ENCODE measurements at places on chromosomes 2 and 18. TPM values are rescaled to one million over a fixed set of nuclear protein-coding genes. Genes with fewer than 3 reads are reported as not detected.

DNA sequence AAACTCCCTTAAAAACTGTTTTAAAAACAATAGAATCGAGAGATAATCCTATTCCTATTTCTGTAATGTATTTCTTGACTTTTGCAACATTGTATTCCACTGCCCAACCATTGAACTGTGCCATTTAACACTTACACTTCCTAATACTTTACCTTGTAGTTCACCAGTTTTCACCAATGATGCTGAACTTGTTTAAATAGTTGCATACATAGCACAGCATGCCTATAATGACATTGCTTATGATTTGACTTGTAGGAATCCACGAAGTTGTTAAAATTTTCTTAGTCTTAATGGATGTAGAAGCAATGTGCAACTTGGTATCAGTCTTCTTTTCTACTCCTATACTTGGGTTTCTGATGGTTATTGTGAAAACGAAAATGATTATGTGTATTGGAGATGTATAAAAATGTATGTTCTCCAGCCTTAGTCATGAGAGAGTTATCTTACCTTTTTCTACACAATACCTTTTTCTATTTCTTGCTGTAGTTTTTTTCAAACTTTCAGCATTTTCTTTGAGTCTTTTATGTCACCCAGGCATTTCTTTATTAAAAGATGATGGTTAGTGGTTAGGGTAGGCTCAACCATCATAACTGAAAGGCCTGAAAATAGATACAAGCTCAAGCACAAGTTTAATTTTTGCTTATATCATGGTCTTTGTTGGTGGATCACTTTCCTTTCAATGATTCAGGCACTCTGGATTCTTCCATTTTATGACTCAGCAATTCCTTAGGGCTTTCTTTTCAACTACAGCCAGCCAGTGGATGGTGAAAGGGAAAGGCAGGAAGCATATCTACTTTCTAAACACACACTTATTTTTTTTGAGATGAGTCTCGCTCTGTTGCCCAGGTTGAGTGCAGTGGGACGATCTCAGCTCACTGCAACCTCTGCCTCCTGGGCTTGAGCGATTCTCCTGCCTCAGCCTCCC is 9.4 kb downstream of the GPD2 start:
- H3K27ac ChIP-seq = peak overlapping the region; percentile 6
- no peak overlapping the region for H3K4me3 ChIP-seq
- no peaks in the 10 kb centered on the region for H3K27me3 ChIP-seq

GRCh38 chr2:235088496-235088921 is 136.7 kb downstream of the SH3BP4 start:
- no peaks in the 10 kb centered on the region for H3K36me3 ChIP-seq
- H3K4me1 ChIP-seq = no peaks in the 10 kb centered on the region
- no peaks in the 10 kb centered on the region for H3K27me3 ChIP-seq
- DNase-seq = no peak
- H3K4me3 ChIP-seq = no peak overlapping the region
- no peak overlapping the region for H3K27ac ChIP-seq

ST8SIA3 gene
- not detected for total RNA-seq

DNA sequence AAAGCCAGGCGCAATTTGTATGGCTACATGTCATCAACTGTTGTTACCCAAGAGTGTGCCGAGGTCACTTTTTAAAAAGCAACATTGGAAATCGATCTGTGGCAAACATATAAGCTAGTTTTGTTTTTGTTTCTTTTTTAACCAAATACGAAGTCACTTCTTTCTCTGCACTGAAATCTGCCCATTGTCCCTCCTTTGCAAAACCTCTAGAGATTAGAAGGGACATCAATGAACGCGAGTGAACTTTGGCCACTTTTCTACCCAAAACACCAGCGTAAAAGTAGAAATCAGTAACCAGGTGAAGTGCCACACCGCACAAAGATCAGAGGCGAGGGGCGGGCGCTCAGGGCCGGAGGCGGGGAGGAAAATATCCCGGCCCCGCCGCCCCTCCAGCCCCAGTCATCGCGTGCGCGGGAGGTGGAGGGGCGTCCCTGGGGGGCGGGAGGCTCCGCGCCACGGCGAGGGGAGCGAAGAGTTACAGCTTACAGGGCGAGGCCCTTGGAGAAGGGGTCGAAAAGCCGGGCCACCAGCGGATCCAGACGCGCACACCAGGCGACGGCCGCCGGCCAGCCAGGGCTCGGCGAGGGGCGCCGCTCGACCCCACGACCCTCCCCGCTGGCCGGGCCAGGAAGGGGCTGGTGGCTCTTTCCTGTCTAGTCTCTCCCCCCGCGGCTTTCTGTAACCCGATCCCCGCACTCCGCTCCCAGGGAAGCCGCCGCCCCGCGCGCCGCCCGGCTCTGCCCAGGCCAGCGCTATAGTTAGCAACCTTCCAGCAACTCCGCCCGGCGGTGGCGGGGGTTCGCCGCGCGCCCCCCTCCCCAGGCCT is 993 bp downstream of the RBMS1 start:
- DNase-seq = no peak
- H3K36me3 ChIP-seq = no peaks in the 10 kb centered on the region
- H3K27ac ChIP-seq = peak overlapping the region; percentile 94
- H3K4me3 ChIP-seq = peak overlapping the region; percentile 87
- no peaks in the 10 kb centered on the region for H3K27me3 ChIP-seq
